Mesendoderm (in vitro differentiated cells): ENCODE measurements at places on chromosomes 4 and X.

GRCh38 chr4:37244583-37245390, at the start of gene NWD2:
Gene NWD2, plus strand, starts transcription at chr4:37244743. Its CDS starts 325 bp downstream, at chr4:37245068.
- peak; percentile 44 for DNase-seq

DNA sequence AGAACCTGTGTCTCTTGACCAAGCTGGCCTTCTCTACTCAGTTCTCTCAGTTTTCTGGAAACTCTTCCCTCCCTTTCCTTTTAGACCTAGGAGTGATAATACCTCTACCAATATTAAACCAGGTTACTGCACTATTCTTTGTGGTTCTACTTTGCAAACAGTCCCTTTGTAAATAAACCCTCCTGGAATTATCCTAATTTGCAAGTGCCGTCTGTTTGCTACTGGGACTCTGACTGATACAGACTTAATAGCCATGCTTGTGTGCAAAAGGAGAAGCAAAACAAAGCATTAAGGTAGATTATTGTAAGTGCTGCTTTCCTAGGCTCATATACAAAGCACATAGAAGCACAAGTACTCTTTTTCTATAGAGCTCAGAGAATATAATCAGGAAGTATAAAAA, 507.0 kb downstream of the INPP4B start:
- no peak for DNase-seq

DNA sequence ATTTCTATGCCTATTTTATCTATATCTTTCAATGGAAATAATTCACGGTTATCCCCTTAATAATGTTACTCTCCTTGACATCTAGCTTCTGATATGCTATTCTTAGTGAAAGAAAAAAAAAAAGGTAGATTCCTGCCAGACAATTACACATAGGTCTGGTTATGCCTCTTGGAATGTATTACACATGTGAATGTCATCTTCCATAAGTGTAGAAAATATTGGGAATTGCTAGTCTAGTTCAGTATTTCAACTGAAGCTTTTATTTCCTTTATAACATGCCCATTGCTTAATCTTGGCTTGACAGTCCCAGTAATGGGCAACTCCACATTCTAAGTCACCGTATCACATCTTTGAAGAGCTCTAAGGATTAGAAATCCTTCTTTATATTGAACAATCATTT, 25.4 kb upstream of the PPP1R2C start:
- no peak for DNase-seq

- peak; percentile 95 for DNase-seq
Observed at GRCh38 chr4:2843263-2843940, at the start of gene ADD1. Gene ADD1, plus strand, starts transcription at chr4:2843844. Its CDS starts 32,072 bp downstream, at chr4:2875916.

GRCh38 chrX:27251369-27251768, 211.8 kb downstream of the PPP4R3C start:
- peak; percentile 11 for DNase-seq
